ENCODE measurements at places on chromosomes 12 and 14.

GRCh38 chr14:66610154-66610563, 102.2 kb downstream of the GPHN start:
- DNase-seq, result peak; percentile 39

- peak; percentile 94 for DNase-seq
Observed at GRCh38 chr12:89384050-89384758, 31.9 kb upstream of the DUSP6 start.

DNA sequence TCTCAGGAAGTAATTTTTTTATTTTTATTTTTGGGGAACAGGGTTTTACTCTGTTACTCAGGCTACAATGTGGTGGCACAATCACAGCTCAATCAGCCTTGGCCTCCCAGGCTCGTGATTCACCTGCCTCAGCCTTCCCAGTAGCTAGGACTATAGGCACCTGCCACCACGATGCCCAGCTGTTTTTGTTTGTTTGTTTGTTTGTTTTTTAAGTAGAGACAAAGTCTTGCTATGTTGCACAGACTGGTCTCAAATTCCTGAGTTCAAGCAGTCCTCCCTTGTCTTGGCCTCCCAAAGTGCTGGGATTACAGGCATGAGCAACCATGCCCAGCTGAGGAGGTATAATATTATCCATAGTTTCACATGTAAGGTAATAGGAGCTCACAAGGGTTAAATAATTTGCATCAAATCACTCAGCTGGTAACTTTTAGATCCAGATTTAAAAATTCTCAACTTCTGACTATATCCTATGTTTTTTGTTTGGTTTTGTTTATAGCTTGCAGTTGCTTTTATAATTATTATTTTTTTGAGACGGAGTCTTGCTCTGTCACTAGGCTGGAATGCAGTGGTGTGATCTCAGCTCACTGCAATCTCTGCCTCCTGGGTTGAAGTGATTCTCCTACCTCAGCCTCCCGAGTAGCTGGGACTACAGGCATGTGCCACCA, 629.3 kb downstream of the DIO2 start:
- peak; percentile 57 for DNase-seq

DNA sequence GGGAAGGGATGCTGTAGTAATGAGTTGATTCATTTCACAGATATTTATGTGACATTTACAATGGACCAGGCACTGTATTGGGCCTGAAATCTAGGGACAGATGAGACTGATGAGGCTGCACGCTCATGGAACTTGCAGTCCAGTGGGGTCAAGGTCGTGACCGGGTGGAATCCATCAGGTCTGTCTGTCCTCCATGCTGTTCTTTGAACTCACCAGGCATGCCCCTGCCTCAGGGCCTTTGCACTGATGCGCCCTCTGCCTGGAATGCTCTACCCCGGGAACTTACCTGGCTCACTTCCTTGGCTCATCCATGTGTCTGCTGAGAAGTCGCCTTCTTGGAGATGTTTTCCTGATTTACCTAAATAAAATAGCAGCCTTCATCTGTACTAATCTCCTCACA, 200.1 kb downstream of the VRK1 start:
- DNase-seq, result no peak

GRCh38 chr14:20612403-20612802, 21.2 kb upstream of the RNASE12 start:
- no peak for DNase-seq

DNA sequence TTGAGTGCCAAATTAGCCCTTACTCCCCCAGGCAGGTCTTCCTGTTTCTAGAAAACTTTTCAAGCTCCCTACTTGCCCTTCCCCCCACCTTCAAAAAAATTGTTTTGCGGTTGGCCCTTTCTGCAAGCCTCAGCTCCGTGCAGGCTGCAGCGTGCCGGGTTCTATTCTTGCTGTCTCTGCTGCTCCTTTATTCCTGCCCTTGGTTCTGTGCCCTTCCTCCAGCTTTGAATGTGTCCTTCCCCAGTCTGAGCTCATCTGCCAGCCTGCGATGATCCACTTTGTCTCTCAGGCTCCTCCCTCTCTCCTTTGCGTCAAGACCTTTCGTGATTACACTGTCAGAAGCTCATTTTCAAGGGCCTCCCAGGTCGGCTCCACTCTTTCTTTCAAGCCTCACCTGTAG, 98.6 kb downstream of the IRF2BPL start:
- DNase-seq, result no peak

DNA sequence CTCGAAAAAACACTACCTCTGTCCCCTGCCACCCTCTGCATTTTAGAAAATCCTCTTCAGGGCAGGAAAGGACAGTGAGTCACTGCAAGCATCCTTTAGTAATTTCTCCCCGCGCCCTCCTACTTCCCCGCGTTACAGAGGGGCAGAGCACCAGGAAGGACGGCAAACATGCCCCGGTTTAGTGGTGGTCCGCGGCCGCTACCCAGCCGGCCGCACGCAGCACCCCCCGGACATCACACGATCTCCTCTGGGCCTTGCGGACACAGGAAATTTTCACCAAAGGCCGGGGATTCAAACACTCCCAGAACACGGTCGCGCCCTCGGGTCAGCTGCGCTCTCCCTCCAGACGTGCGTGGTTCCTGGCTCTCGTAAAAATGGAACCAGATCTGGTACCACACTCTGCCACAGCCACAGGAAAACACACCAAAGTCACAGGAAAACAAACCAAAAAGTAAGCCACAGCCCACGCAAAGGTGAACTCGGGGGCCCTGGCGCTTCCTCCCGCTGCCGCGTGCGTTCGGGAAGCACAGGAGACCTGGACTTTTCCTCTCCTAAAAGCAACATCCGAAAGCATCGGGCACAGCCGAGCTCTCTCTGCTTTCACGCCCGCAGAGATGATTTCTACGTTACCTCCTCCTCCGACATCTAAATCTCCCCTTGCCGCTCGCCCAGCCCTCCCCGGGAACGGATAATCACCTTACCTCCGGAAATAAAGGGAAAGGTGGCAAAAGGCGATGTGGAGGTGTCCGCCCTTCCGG, 839 bp downstream of the SLC38A1 start:
- DNase-seq, result peak; percentile 38

All from iris pigment epithelial cell (primary cell).